ENCODE measurements at places on chromosomes 3 and 15.

DNA sequence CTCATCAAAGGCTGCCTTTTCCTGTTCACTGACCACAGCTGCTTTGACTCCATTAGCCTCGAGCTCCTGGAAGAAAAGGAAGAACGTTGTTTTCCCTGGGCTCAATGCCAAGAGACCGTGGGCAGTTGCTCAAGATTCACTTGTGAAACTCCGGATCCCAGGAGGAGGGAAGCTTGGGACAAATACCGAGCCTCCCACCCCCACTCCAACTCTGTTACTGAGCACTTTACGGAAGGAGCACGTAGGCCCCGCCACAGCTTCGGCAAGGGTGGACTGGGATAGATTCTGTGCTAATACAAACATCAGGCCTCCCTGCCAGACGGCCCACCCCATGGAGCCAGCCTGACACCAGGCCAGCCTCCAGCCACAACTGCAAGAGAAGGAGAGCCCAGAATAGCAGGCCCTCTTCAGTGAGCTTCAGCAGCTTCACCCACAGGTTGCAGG, 10.8 kb upstream of the FANCD2 start:
- DNase-seq = no peak

DNA sequence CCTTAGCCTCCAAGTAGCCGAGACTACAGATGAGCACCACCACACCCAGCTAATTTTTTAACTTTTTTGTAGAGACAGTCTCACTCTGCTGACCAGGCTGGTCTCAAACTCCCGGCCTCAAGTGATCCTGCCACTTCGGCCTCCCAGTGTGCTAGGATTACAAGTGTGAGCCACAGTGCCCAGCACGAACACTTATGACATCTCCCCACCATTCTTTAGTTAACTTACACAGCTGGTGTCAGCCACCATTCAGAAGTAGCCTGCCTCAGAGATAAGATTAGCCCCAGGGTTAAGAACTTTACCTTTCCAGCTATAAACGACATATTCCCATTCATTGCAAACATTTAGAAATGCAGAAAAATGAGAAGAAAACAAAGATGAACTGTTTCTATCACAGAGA, 58.2 kb downstream of the TRPM7 start:
- no peak for DNase-seq

GRCh38 chr3:131694376-131694775, 191.6 kb upstream of the MRPL3 start:
- no peak for DNase-seq

DNA sequence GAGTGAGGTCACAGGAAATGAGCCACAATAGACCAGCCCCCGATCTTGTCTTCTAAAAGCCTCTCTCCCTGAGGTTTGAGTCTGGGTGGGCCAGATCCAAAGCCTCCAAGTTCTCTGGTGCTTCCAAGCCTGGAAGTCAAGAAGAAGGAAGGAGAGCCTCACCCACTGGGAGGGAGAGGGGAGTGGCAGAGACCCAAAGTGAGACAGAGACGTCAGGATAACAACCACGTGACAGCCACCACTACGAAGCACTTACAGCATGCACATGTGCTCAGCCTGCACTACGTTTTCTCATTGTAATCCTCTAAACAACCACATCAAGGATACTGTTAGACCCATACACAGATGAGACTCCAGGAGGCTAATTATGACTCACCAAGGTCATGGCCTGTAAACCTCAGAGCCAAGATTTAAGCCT, 197.3 kb upstream of the LINGO1 start:
- no peak for DNase-seq

DNA sequence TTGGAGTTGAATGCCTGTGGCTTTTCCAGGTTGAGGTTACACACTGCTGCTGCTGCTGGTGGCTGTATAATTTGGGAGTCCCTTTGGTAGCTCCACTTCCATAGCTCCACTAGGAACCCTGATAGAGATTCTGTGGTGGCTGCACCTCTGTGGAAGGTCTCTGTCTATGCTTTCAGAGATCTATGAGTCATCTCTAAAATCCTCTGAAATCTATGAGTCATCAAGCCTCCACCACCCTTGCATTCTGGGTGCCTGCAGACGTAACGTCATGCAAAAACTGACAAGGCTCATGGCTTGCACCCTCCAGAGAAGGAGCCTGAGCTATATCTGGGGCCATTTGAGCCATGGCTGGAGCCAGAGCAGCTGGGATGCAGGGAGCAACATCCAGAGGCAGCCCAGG, 1037.0 kb upstream of the CFAP20DC start:
- DNase-seq = peak; percentile 20

DNA sequence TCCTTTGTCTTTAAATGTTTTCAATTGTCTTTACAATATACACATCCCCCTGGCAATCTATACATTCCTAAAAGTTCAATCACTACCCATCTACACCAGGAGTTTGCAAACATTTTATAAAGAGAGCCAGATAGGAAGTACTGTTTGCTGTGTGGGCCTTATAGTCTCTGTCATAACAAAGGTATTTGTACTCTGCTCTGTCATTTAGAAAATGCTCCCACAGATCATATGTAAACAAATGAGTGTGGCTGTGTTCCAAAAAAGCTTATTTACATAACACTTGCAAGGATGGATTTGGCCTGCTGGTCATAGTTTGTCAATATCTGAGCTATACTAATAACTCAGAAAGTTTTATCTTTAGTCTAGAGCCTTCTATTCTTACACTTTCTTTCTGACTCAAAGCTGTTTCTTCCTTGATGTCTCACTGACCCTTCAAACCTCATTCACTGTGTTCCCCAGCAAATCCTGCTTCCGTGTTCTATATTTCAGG, 511.9 kb downstream of the GBE1 start:
- DNase-seq = no peak

DNA sequence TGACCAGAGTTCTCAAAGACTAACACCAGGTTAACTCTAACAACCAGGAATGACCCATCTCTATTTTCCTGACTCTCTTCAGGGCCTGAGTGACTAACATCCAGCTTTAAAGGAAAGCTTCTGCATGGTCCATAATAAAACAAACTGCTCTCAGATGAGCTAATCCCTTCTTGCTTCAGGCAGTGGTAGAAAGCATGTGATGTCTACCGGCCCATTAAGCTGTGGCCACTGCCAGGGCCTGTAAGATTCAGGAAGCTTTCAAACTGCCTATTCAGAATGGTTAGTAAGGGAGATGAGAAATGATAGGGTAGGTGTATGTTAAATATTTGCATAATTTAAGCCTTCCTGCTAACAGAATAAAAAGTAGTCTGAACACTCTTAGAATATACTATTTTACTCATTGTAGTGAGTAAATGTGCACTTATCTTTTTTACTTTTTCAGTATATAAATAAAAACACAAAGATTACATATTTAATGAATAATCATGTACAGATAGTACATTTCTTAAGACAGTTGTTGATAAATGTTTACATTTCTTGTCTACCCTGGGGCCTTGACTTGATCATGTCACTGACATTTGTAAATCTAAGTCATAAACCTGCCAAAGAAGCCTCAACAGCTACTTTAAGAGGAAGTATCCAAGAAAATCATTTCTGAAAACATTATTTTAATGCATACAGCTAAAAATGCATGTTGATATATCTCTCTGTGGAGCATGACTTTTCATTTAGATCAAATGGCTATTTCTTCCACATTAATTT, 222.0 kb downstream of the MCTP2 start:
- no peak for DNase-seq

- DNase-seq = no peak
Observed at GRCh38 chr15:35784745-35785144, 238.8 kb upstream of the DPH6 start.

- DNase-seq = no peak
Observed at GRCh38 chr15:52506549-52506948, 22.1 kb downstream of the MYO5A start.

- no peak for DNase-seq
Observed at GRCh38 chr3:167872941-167873340, 137.4 kb downstream of the SERPINI1 start.

DNA sequence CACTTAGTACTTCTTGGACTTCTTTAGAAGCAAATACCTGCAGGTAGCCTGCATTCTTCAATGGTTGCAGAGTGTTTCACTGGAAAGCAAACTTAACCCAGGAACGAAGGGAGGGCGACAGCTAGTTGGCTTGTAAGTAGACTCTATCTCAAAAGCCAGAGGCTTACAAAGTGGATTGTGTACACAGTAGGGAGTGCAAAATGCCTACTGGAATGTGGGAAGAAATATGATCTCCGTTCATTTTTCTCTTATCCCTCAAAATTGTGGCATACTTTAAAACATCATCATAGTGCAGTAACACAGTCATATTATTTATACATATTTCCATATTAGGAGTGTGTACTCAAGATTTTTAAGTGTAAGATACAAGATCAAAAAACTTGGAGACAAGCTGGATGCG, 155.7 kb downstream of the LIPC start:
- DNase-seq = no peak

GRCh38 chr3:84962415-84962814, 3.6 kb downstream of the CADM2 start:
- DNase-seq = no peak

GRCh38 chr15:74302821-74303359, 64.6 kb downstream of the CYP11A1 start:
- DNase-seq = peak; percentile 36

DNA sequence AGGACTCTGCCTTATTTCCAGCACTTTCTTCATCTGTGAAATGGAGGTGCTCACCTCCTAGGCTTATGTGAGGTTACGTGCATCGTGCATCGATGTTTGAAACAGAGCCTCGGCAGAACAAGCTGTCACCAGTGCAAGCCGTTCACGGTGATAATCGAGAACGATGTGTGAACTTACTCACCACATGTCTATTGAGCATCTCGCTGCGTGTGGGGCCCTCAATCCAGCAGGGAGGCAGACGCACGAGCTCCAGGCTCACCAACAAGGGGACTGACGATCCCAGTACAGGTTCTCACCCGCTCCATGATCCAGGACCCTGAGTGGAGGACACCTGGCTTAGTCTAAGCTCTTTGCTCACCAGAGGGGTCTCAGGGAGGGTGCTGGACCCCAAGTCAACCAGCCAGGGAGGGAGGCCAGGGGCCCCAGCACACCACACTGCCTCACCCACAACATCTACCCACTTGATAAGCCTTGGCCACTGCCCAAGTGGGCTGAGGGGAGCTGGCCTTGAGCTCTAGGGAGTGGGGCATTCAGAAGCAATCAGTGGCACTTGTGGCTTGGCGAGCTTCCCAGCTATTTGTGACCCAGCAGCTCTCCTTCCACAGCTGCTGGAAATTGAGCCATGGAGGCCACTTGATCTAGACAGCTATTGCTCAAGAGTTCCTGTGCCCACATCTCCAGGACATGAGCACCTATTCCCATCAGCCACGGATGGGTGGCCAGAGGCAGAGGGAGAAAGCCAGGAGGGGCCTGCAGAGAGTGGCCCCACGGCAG, 34.4 kb upstream of the SLC6A1 start:
- no peak for DNase-seq

DNA sequence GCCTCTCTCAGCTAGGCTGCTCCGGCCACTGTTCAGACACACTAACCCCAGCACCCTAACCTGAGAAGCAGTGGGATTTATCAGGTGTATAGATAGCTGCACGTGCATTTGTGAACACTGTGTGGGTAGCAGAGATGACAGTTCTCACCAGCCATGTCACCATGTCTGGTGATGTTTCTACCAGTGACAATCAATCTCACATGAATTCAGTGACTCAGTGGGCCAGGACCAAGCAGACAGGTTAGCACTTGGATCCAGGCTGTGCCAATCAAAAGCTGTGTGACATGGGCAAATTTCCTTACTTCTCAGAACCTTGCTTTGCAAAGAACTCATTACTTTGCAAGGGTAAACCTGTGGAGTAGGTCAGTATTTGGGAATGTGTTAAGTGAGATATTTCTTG, 65.3 kb upstream of the GATM start:
- no peak for DNase-seq

DNA sequence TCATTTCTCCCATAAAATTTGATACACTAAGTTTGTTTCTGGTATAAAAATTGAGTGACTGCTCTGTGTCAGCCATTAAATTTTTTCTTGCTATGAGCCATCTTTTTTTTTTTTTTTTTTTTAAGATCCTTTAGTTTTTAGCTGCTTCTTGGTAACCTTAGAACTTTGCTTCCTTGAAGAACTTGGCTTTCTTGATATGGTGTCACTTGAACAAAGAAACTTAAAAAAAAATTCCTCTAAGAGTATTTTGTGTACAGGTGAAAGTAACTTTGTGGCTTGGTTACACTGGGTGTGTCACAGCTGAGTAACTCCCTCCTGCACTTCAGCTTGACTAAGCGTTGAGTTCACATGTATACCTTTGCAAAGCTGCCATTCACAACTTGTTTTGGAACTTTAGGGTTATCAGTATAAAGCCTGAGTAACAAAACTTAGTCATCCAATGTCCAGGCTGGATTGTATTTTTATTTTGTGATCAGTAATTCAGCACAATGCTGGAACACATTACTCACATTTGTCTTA, 6.5 kb downstream of the CHD2 start:
- DNase-seq = peak; percentile 49

DNA sequence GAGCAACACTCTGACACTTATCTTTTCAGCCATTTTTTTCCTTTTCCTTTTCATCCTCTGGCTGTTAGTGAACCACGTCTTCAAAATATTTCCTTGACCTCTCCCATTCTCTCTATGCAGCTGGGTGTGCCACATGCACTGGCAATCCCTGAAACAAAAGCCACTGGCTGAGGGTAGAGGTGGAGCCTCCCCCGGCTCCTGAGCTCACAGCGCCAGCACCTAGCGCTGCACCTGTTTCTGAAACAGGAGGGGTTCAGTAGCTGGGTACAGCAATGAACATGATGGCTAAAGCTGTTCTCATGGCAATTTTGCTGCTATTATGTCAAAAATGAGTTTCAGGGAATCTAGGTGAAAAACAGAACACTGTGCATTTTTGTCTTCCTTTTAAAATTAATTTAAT, 314.7 kb upstream of the ATP10A start:
- no peak for DNase-seq

GRCh38 chr3:72155391-72156064, 370.6 kb upstream of the PROK2 start:
- no peak for DNase-seq

DNA sequence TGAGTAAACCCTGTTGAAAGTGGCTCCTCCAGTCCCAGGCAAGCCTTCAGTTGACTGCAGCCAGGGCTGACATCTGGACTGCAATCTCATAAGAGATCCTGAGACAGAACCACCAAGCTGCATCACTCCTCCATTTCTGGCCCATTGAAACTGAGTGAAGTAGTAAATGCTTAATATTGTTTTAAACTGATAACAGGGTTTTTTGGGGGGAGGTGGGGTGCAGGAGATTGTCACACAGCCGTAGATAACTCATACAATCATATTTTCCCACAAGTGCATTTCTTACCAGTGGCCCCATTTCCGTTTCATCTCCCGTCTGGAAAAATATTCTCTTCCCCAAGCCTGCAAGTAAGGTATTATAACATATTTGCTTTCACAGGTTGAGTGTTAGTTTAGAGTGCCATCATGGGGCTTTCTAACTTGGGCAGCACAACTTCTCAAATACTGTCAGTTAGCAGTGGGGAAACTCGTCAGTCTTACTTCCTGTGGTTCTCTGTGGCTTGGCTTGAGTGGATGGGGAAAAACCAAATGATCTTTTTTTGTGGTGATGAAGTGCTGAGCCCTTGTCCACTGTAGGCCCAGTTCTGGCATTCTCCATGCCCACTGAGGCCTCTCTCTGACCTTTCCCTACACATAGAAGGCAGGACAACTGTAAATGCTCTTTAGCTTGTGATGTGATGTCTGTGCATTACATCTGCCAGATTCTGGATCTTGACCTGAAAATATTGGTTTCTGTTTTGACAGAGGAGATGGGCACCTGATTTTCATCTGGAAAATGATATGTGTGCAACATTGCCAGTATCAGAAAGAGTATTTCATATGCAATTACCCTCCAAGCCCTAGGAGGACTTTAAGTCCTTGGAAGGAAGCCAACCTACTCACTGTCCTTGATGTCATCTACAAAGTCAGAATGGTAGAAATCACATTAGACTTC, 90.1 kb upstream of the BHLHE40 start:
- no peak for DNase-seq

- DNase-seq = no peak
Observed at GRCh38 chr3:189143771-189144170, 28.0 kb upstream of the TPRG1 start.
